Nephron progenitor cell (in vitro differentiated cells): ENCODE measurements at places on chromosomes 11 and 22.

DNA sequence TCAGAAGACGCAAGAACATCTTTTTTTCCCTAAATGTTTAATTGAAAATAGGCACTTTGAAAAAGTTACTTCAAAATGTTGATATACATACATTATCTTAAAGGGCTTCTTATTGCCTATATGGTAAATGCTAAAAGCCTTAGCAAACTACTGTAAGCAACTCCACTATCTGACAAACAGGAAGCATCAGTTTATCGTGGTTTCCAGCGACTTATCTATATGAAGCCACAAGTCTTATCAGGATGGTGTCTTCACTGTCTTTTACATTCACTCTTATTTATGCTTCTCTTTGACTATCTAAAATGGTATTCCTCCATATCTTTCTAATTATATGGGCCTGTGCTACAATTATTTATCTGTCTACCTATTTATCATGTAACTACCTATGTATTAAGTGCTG lies 2091.9 kb downstream of the LRRC4C start:
- DNase-seq: no peak

GRCh38 chr11:72696866-72697700 lies 22.9 kb upstream of the PDE2A start:
- DNase-seq: peak; percentile 68

- DNase-seq: no peak
Measured at GRCh38 chr22:43402128-43402527, 9.7 kb upstream of the MPPED1 start.

DNA sequence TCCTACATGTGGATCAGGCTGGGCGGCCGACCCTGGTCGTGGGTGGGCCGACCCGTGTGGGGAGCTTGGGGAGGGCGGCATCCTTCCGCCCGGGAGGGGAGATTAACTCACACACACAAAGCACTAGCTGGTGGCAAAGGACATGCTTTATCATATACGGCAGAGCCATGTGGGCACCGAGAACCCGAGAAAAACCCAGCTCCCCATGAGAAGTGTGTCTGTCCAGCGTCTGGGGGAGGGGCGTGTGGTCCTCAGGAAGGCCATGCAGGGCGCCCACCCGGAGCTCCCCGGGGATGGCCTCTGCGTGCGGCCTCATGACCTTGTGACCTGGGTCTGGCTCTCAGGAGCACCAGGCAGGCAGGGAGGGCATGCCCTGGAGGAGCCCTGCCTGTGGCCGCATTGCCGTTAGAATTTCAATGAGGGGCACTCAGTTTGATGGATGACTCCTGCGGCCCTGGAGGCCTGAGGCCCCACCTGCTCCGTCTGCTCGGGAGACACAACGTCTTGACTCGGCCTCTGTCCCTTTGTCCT lies 39.4 kb upstream of the TOLLIP start:
- DNase-seq: peak; percentile 69

- DNase-seq: no peak
Measured at GRCh38 chr11:86089659-86090058, 20.8 kb upstream of the PICALM start.

- DNase-seq: no peak
Measured at GRCh38 chr11:5809905-5810795, 1.4 kb downstream of the OR52N2 start.

DNA sequence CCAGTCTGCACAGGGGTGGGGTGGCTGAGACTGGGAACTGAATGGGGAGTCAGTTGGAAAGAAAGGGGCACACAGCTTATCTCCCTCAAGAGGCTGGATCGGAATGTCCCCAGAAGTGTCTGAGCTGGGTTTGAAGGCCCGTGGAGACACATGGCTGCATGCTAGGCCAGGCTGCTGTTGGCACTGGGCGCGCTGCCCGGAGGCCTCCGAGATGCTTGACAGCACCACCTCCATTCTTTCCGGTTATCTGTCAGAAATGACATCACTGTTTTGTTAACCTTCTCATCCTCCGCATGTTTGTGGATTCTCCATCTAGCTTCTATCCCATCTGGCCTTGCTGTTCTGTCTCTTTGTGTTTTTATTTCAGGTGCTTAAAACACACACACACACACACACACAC lies 85.5 kb downstream of the APIP start:
- DNase-seq: no peak

DNA sequence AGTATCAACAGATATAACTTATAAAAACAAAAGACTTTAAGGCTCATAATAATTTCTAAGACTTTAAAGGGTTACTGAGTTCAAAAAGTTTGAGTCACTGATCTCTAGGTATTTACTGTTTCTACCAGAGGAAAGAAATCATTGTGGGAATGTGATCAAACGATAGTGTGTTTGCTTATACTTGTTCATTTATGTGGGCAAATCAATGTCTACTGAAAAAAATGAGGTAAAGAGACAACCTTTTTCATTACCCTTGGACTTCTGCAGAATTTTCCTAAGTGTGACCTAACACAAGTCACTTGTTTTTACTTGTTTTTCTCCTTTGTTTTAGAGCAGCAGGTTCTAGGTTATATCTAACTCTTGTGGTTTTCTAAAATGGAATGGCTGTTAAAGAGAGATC lies 65.4 kb downstream of the PRR5L start:
- DNase-seq: no peak

GRCh38 chr22:24455751-24456426 lies 28.5 kb downstream of the ADORA2A start:
- no peak for DNase-seq

DNA sequence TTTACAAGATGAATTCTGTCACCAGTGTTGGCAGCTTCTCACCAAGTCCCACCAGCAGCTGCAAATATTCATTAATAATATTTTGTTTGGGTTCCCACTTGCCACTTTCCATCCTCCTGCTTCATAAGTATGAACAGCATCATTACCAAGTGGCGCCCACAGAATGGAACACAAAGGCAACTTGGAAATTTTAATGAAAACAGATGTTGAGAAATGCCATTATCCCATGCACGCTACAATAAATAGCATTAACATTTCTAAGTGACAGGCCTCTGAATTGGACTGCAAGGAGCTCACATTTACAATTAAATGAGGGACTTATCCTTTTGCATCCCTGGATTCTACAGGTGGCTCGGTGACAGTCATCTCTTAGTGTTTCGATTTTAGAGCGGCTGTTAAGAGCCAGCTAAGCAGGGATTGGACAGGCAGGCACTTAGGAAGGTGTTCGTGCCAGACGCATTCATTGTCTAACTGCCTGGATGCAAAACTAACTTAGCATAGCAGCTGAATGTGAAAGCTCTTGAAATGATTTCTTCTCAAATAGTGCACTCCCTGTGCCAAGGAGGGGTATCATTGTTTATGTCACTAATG lies 170.3 kb downstream of the KIRREL3 start:
- no peak for DNase-seq

DNA sequence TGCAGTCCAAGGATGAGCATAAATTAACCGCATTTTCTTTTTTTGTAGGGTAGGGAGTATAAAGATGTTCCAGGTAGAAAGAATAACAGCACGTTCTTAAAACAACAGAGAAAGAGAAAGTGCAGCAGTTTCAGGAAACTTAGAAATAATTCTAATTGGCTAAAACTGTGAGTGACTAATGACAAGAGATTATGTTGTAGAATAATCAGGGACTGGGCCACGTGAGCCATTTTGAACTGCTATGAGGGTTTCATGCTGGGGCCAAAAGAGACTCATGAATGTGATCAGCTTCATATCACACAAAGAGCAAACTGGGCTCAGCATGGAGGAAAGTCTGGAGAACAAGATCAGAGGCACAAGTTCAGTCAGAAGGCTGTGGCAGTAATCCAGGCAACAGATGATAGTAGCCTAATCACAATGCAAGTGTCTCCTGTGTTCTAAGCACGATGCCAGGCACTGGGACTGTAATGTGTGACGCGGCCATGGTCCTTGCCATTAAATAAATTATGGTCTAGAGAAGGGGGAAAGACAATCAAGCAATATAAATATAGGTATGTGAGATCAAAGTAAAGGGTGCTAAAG lies 17.9 kb downstream of the CWF19L2 start:
- DNase-seq: no peak

DNA sequence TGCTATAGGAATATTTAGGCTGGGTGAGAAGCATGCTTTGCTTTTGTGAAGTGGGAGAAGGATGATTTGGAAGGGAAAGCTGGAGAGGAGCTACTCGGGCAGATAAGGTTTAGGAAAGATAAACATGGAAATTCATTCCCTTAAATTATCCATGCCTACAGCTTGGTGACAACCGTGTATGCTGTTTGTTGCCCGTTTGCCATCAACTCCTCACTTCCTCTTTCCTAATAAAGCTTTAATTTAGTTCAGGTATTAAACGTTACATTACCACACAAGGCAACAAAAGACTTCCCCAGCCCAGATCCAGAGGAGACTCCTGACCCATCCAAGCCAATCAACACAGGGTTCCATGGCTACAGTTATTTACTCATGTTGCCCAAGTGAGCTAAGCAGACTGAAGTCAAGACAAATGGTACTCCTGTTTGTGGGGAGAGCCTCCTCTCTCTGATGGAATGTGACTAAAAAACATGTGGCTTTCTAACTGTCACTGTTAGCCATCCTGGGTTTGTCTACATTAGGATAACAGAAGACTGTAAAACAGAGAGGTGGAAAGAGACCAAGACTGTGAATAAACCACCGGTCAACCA lies 101.7 kb upstream of the GRAMD1B start:
- no peak for DNase-seq

DNA sequence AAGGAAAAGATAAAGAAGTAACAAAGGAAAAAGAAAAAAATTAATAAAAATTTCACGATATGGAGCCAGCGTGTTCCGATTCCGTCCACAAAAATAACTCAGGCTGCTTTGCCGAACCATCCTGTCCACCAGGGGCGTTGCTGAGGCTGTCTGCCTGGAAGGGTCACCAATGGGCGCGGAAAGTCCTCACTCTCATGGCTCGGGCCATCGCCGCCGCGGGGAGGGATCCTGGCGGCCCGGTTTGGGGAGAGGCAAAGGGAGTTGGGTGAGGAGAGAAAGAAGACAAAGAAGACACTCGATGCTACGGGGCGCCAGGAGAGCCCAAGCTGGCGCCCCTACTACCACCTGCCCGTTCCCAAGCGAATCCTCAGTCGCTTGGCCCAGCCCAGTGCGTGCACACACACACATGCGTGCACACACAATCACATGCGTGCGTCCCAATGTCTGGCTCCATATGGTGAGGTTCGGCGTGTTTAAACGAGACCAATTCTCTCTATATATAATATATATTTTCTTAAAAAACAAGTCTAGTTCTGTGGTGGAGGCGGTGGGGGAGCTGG lies 5.6 kb upstream of the PYGM start:
- peak; percentile 33 for DNase-seq

DNA sequence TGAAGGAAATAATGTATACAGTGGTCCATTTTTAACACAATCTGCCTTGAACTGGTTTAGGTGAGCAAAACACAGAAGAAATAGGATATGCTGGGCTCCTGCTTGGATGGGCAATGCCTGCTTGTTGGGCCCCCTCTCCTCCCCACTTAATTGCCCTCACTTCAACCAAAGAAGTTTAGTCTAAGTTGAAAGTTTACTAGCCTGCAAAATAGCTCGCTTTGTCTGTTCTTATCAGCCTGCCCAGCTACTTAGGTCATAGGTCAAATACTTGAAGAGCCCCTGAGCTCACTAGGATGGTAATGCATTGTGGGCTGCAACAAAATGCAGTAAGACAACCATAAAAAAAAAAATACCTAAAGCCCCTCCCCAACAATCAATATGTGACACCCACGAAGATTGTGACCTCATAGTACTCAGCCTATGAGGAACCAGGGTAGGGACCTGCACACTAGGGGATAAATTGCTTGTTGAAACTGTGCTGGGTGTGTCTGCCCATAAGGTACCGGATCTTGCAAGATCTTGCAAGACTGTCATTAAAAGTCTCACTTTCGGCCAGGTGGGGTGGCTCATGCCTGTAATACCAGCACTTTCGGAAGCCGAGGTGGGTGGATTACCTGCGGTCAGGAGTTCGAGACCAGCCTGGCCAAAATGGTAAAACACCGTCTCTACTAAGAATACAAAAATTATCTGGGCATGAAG lies 10.9 kb downstream of the DRICH1 start:
- DNase-seq: no peak

DNA sequence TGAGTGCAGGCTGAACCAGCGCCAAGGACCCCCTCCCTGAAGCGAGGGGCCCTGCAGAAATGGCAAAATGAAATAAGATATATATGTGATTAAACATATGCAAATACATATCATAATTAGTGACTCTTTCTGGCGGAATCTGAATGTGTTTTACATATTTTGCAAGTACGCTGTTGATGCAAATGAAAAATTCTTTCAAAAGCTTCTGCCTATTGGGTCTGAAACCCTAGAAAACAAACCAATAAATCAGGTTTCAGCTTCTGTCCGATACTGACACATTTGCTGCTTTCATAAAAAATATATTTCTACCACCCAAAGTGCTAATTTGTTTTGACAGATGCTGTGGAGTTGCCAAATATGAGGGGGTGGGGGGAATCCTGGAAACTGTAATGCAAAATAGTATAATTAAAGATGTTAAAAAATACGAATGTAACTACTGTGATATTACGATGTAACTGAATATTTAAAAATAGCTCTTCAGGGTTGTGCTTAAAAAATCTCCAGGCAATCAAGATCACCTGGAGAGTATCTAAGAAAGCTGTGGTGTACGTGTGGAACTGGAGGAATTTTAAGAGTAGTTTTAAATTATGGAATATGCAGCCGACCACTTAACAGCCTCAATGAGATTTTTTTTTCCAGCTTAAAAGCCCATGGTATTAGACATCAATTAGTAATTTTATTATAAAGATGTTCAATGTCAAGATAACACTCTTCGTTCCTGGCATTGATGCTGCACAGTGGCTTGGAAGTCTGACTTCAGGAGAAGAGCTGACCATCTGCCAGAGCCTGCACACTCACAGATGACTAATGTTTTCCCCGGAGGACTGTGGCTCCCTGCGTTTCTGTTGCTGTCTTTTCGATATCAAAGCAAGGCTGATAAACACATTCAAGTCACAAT lies 122.2 kb upstream of the RCN1 start:
- no peak for DNase-seq

GRCh38 chr11:130402570-130402969 lies 25.8 kb downstream of the ADAMTS8 start:
- no peak for DNase-seq

DNA sequence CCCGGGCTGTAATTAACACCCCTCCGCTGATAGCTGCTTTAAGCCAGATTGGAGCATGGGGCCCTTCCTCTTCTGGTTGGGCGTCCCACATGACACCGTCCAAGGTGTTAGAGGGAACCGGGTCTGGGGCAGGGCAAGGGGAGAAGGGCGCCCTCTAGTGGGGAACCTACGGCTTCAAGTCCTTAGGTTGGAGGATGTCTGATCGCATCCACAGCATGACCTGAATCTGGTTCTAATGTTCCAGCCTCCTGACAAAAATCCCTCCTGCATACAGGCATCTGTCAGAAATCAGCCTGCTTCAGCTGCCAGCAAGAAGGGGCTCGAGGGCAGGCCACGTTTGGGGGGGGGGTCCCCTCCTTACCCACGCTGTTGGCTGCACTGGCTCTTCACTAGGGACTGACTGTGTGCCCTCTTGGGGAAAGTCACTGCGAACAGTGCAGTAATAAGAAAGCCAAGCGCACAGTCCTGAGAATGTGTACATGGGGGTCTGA lies 94.2 kb upstream of the TBCEL start:
- peak; percentile 74 for DNase-seq

- DNase-seq: no peak
Measured at GRCh38 chr11:12434325-12434654, 56.9 kb downstream of the PARVA start.
